T-cell (primary cell): ENCODE measurements at places on chromosomes 3 and 15.

DNA sequence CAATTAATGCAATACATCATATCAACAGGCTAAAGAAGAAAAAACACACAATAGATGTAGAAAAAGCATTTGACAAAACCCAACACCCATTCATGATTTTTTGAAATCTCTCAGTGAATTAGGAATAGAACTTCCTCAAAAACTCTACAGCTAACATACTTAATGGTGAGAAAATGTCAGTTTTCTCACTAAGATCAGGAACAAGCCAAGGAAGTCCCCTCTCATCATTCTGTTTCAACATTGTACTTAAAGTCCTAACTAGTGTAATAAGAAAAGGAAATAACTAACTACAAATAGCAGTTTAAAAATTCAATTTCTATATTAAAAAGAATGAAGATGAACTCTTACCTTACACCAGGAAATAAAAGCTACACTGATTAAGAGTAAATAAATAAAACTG is 77.8 kb downstream of the DCLK3 start:
- no peak for DNase-seq

DNA sequence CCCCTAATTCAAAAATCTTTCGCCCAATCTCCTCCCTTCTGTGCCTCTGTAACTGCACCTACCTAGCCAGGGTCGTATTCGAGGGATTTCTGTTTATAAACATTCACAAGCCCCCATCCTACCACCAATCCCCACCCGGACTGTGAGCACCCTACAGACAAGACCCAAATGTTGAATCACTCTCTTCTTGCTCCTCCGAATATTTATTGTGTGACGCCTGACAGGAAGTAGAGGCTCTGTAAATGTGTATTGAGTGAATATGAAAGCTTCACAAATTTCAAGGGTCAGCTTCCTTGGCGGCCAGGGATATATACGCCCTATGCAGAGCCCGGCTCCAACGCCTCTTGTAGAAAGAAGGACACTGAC is 1.6 kb downstream of the BDH1 start:
- DNase-seq = no peak

- DNase-seq = no peak
These were observed 80.6 kb upstream of the PRR20G start for GRCh38 chr3:127368186-127369032.

DNA sequence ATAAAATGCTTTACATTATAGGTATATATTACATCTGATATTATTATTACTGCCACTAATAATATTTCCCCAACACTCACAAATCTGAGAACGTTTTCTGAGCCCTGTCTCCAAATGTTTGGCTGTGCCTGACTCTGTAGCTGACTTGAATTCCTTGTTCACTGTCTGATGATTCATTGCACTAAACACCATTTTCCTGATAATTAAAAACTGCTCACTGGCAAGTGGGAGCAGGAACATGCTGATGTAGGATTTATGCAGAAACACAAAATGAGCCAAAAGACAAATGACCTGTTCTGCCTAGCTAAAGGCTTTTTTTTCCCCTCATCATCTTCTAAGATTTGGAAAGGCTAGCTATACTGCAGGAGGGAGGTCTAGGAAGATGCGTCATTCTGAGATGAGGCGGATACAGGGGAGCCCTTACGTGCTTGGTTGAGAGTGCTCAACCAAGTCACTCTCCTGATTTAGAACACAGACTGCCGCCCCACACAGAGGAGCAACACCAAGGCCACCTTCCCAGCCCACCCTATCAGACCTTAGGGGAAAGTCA is 380.7 kb downstream of the EPHB1 start:
- DNase-seq = no peak

GRCh38 chr3:97744289-97744688 is 20.3 kb upstream of the ARL6 start:
- no peak for DNase-seq

DNA sequence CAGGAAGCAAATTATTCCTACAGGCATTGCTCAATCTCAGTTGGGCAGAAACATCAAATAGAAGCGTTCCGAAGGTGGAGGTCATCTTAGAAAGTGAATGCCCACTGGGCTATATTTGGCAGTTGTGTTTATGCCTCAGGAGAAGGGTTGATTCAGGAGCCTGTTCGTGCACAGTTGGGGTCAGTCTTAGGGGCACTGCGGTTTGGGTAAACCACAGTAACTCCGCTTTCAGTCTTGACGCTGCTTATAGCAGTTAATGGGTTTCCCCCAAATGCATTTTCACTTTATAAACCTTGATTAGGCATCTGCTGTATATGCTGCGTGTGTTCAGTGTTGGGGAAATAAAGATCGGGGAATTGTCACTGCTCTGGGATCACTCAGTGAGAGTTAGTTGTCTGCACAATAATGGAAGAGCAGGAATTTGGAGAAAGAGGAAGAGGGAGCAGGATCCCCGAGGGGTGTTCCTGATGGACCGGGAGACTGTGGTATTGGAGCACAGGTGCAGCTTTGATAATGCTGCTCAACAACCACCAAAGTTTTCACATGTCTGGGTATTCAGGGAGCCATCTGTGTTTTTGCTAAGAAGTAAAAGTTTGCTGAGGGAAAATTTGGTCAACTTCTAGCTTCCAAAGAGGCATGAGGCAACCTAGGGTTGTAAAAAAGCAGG is 124.3 kb upstream of the EIF1B start:
- no peak for DNase-seq

DNA sequence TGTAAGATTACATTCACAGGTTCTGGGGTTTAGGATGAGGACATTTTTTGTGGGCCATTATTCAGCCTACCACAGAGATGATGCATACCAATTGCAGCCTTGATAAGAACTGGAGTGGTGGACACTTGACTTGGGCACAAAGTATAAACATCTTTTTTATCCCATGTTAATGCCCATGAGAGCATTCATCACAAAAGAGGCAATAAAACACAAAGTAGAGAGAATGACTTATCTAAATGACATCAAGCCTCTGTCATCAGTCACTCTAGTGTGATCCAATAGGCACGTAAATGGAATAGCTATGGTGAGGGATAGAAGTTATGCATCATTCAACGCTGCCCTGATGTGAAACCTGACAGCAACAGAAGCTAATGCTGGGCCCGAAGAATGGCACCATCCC is 25.8 kb downstream of the VEPH1 start:
- DNase-seq = no peak

DNA sequence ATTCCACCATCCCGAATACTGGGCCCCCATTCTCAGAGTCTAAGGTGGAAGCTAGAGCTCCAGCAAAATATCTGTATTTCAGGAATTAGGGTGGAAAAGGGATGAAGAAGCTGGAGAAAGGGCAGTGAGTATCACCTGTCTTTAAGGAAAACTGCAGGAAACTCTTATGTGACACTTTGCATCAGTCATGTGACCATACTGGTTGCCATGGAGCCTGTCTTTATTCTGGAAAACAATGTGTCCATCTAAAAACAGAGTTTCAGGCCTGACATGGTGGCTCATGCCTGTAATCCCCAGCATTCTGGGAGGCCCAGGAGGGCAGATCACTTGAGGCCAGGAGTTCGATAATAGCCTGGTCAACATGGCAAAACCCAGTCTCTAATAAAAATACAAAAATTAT is 52.9 kb upstream of the FSIP1 start:
- DNase-seq = no peak

- no peak for DNase-seq
These were observed 7.3 kb downstream of the KIF23 start for GRCh38 chr15:69421498-69421897.

- DNase-seq = no peak
These were observed 504.1 kb upstream of the CDIN1 start for GRCh38 chr15:36075333-36075732.

DNA sequence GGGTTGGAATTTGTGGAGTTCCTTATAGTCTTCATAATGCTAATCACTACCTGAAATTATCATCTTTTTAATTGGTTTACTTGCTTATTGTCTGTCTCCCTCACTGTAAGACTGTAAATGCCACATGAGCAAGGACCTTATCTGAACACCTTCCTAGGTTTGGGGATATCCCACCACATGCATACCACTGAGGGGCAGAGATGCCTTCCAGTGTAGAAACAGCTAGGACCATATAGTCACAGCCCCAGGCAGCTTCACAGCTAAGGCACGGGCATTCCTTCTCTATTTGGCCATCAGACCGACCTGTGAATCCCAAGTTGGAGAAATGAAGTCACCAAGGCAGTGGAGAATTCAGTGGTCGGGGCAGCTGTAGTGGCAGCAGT is 28.6 kb downstream of the PAQR9 start:
- no peak for DNase-seq

- DNase-seq = no peak
These were observed 9.2 kb upstream of the PGPEP1L start for GRCh38 chr15:99016680-99017321.

GRCh38 chr3:97810779-97811390 is 10.9 kb upstream of the CRYBG3 start:
- no peak for DNase-seq

- no peak for DNase-seq
These were observed 3.4 kb upstream of the CTNNB1 start for GRCh38 chr3:41195946-41196345.

DNA sequence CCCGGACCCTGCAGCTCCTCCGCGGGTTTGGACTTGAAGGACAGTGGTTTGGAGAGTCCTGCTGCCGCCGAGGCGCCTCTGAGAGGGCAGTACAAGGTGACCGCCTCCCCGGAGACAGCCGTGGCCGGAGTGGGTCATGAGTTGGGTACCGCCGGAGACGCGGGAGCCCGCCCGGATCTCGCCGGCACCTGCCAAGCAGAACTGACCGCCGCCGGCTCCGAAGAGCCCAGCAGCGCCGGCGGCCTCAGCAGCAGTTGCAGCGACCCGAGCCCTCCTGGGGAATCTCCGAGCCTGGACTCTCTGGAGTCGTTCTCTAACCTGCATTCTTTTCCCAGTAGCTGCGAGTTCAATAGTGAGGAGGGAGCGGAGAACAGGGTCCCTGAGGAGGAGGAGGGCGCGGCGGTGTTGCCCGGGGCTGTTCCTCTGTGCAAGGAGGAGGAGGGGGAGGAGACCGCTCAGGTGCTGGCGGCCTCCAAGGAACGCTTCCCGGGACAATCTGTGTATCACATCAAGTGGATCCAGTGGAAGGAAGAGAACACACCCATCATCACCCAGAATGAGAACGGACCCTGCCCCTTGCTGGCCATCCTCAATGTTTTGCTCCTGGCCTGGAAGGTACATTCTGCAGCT is 634 bp downstream of the MINDY2 start:
- no peak for DNase-seq

DNA sequence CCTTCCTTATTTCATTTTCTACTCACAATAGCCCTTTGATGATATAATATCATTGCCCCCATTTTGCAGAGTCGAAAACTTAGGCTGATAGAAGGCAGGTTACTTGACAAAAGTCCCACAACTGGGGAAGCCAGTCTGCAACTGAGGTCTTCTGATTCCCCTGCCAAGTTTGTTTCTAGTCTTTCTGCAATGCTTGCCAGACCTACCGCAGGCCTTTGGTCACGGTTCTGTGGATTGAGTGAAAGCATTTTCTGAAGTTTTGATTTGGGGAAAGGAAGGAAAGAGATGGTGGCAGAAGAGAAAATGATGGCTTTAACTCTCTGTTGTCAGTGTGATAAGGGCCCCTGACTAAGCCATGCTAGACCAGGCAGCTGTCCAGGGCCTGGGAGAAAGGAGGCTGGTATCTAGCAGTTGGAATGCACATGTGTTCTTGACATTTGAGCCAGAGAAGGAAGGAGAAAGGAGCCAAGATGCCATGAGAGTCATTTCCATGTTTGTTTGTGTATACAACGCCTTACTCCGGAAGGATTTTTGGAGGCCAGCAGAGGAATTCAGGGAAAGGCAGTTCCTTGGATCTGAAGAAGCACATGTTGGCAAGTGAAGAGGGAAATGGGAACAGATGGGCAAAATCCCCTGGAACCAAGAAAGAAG is 29.9 kb downstream of the FAH start:
- DNase-seq = no peak

DNA sequence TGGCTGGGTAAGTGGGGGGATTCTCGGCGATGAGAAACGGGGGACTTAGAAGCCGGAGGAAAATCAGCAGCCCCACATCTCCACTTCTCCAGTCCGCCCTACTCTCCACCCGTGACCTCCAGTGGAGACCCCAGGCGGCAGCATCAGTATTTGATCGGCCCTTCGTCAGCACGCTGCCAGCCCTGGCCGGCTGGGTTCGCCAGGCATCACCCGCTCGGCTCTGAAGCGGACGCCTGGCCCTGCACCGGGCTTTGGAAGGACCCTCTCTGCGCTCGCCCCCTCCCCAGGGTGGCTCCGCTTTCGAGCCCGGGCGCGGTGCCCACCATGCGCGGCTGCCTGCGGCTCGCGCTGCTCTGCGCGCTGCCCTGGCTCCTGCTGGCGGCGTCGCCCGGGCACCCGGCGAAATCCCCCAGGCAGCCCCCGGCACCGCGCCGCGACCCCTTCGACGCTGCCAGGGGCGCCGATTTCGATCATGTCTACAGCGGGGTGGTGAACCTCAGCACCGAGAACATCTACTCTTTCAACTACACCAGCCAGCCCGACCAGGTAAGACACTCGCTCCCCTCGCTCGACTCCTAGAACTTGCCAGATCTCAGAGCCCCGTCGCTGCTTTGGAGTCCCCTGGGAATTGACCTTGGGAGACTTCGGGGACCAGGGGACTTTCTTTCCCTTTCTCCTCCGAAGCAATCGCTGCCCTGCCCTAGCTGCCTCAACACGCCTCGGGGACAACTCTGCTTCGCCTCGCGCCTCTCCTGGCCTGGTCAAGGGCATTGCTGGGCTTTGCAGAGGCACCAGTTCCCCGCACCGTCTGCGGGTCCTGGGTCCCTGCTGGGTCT is 561 bp downstream of the SIDT1 start:
- DNase-seq = peak; percentile 29

GRCh38 chr3:197149-197827 is 725 bp downstream of the CHL1 start:
- no peak for DNase-seq

GRCh38 chr3:190217081-190217480 is 96.4 kb upstream of the P3H2 start:
- no peak for DNase-seq

DNA sequence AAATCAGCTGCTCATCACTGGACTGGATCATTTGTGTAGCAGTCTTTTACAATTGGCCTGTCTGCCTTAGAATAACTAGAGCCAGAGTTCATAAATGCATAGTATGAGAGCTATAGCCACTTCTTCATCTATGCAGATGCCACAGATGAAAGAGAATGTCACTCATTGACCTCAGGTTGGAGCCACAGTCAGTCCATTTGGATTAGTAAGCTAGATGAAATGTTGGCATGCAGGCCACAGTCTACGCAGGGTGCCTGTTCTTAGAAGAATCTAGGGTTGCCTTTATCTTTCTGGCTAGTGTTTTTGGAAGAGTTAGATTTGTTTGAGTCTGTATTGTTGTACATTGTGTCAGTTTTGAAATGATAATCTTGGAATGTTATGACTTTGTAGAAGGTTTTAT is 25.4 kb upstream of the EDEM1 start:
- no peak for DNase-seq

- no peak for DNase-seq
These were observed 41.6 kb downstream of the DMXL2 start for GRCh38 chr15:51580982-51581381.

DNA sequence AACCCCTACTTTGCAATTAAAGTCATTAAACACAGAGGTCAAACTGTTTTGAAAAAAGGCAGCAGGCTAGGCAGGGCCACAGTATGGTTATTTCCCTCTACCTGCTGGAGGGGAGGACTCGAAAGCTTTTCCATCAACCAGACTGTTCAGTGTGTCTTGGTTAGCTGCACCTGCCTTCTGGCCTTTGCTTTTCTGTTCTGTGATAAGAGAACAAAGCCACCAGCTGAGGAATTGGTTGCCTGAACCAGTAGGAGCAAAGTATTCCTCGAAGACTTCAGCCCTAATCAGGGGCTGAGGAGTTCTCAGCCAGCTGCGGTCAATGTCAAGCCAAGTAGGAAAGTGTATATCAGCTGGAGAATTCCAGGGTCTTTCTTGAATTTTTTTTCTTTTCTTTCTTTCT is 132.5 kb downstream of the SOX2 start:
- DNase-seq = no peak
